ENCODE measurements at places on chromosomes 3 and 15.
A peak's percentile ranks its signal among the peaks of the same experiment; 100 is the strongest.

- no peak for DNase-seq
Observed at GRCh38 chr15:81146006-81146405, 11.9 kb downstream of the CFAP161 start.

- peak; percentile 4 for DNase-seq
Observed at GRCh38 chr3:107271787-107272387, 105.4 kb upstream of the CCDC54 start.

DNA sequence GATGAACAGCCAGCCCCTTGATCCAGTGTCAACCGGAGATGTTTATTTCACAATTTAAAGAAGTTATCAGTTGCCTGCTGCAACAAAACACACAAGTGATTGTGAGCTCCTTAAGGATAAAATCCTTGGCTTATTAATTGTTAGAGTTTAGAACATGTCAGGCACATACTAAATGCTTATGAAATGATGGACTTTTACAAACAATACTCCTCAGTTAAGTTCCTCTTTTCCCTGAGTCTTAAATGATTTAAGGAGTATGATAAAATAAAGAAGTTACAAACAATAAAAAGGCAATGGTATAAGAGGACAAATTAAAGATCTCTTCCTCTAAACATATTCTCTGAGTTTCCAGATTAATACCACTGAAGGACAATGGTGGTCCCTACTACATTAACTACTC lies 5.7 kb downstream of the GHSR start:
- DNase-seq = no peak

DNA sequence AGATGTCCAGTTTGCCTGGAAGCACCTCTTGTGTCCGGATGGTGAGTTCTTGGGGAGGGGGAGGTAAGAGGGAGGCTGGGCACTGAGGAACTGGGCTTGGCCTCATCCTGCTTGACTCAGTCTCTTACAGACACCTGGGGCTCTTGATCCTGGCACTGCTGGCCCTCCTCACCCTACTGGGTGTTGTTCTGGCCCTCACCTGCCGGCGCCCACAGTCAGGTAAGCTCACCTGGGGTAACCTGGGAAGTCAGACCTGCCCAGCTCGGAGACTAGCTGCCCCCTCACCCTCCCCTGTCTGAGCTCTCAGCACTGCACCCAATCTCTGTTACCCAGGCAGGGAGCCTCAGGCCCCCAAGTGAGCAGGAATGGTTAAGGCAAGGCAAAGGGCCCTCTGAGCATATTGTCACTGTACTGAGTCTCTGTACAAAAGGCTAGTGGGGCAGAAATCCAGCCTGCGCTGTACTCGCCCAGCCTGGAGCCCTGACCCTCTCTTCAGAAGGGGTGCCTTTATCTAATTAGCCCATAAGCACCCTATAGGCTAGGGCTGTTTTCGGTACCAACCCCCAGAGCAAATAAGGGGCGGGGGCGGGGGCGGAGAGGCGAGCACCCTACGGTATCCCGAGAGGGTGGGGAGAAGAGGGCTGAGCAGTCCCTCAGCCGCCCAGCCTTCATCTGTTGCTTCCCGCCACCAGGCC lies 2.2 kb upstream of the IL17RC start:
- no peak for DNase-seq

GRCh38 chr3:50611464-50612233 lies at the start of gene CISH:
Gene CISH (minus strand): TSS chr3:50611774. CDS start chr3:50611650, 124 bp downstream.
- peak; percentile 100 for DNase-seq

DNA sequence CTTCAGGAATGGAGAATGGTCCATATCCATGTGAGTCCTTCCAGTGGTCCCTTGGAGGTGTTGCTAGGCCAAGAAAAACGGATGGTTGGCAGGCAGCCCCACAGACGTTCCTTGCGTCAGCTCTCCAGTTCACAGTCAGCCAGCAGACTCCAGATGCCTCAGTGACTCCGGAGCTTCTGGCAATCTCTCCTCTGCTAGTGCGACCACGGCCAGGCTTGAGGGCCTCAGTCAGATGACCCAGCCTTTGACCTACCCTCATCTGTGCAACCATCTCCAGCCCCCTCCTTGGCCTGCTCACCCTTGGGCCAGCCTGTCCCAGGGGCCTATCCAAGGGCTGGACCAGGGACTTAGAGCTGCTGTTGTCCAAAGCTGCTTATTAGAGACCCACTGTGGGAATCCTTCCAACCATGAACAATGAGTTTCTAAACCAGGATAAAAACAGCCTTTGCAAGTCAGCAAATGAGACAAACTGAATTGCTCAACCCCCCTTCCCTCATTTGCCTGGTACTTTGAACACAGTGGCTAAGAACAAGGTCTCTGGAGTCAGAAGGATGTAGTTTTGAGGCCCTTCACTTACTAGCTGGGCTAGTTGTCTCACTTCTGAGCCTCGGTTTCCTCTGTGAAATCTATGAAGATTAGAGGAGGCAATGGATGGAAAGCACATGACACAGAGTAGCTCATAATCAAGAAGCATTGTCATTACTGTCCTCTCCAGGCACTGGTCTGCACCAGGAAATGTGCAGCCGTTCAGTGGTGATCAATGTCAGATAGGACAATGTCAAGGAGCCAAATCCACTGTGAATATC lies 44.8 kb downstream of the ANP32A start:
- no peak for DNase-seq

- no peak for DNase-seq
Observed at GRCh38 chr3:158103887-158104327, 2.3 kb downstream of the SHOX2 start.

DNA sequence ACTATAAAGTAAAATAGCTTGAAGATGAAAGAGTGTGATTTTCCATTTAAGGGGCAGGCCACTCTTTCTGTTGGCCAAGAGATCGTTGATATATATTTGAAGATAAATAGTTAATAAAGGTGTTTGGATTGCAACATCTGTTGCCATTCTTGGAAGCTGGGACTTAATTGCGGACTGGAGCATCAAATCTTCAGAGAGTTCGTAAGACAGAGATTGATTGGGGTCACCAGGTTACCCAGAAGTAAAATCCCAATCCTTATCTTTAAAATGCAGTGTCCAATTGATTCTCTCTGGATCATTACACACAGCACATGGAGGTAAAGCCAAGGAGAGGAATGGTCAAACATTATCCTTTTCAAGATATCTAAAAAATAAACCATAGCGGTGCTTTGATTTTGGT lies 220.8 kb upstream of the HES1 start:
- DNase-seq = no peak

GRCh38 chr15:84648539-84648938 lies 5.5 kb downstream of the WDR73 start:
- no peak for DNase-seq

- DNase-seq = no peak
Observed at GRCh38 chr3:70738291-70738681, 425.8 kb upstream of the MDFIC2 start.

DNA sequence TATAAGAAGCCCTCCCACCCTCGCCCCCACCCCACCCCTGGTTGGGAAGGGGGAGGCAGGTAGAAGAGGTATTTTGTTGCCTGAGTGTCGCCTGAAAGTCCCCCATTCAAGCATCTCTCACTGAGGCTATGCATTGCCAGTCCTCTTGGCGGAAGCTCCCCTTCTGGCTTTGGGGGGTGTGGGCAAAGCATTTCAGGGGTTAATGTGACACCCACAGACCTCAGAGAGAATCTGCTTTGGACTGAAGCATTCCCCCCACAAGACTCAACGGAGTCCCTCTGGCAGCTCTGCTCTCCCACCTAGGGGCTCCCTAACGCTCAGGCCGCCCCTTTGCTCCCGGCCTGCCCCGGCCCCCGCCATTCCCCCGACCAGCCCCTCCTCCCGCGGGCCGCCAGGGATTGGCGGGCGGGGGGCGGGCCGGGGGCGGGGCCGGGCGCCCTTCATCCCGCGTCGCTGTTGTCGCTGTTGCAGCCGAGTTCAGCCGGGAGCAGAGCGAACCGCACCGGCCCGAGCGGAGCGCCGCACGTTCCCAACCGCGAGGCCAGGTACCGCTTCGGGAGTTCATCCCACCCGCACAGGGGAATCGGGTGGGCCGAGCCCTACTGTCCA lies at the start of gene SLC38A3:
TSS of gene SLC38A3 (plus strand) at position 468 of the 609 bp plus-strand sequence. CDS start 8,929 bp downstream, outside the sequence.
- DNase-seq = no peak

DNA sequence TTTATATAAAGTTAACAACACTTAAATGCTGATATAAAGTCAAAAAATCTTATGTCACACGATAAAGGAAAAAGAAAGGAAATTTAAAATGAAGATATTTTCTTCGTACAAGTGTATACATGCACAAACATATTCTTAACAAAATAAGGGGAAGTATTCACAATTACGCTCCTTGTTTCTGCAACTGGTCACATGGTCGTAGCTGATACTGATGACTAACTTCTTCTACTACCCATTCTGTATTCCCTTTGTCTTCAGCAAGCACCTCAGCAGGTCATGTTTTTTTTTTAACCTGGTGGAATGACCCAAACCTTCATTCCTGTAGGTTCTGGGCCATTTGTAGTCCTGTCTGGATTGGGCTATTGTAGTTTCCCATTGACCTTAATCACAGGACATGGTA lies 30.0 kb upstream of the CMTM8 start:
- no peak for DNase-seq

GRCh38 chr3:21528291-21528995 lies 222.6 kb downstream of the ZNF385D start:
- no peak for DNase-seq

DNA sequence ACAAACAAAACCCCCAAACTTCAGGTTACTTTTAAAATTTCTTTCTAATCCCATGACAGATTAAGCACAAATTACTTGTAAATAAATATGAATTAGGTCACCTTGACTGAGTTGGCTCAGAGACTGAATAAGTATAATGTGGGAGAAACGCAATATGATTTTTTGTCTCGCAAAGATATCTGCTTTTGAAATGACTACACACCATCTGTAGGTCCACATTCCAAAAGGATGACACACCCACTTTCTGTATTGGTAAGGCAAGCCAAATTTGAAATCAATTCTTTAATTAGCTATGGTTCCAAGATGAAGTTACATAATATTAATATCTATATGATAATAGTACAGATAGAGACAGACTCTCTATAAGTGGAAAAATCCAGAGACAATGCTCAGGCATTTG lies 66.9 kb upstream of the CSPG5 start:
- DNase-seq = no peak

DNA sequence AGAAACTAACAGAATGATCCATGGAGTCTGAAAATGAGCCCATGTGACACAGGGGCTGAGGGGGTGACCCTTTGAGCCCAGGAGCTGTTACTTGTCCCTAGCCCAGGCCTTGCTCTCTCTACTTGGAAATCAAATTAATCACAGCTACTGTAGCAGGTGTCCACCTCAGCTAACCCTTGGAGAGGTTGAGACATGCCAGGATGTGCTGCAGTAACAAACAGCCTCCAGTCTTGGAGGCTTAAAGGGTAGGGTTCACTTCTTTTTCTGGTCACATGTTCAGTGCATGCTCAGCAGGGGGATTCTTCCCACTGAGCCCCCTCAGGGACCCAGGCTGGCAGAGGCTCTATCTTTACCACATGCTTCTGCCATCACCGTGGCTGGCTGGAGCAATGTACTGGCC lies 21.4 kb downstream of the TPRA1 start:
- no peak for DNase-seq

DNA sequence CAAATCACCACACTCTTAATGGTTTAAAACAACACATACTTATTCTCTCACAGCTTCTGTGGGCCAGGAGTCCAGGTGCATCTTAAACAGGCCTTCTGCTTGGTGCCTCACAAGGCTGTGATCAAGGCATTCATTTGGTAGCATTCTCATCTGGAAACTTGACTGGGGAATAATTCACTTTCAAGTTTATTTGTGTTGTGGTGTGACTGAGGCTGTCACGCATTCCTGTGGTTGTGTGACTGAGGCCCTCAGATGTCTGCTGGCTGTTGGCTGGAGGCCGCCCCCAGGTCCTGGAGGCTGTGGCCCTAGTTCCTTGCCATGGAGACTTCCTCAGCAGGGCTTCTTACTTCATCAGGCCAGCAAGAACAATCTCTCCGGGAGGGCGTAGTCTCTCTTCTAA lies 16.9 kb upstream of the FAM3D start:
- DNase-seq = no peak

- no peak for DNase-seq
Observed at GRCh38 chr15:74815121-74815934, 2.7 kb downstream of the LMAN1L start.

DNA sequence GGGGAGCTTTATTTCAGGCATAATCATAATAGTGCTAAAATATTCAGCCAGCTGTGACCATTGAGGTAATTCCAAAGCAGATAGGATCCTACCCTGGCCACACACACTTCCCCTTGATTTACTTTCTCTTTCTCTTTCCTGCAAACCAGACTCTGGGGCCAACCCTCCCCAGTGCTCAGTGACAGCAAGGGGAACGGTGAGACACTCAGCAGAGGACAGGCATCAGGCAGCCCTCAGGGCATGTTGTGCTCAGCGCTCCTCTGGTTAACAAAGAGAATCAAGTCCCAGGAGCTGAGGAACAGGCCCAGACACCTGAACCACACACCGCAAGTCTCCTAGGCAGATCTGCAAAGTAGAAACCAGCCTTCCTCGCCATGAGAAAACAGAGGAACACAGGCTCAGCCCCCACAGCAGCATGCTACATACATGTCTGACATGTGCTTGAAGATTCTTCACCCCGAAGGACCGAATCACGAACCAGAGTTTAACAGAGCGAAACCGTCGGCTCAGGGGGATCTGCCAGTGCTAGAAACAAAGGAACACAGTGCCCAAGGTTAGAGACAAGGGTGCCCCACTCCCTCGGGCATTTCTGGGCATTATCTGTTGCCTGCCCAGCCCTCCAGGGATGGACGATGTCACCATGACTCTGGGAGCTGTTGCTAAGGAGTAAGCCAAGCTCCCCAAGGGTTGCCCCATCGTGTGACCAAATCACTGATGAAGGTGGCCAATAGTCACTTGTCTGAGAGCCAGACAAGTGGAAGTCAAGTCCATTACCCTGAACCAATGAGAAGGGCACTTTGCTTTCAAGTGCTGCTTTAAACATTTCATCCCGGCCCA lies 17.5 kb downstream of the HDC start:
- peak; percentile 56 for DNase-seq

- DNase-seq = no peak
Observed at GRCh38 chr3:142228964-142229363, 3.6 kb upstream of the GK5 start.

GRCh38 chr3:40129510-40129909 lies 180.0 kb upstream of the EIF1B start:
- no peak for DNase-seq

GRCh38 chr15:64861960-64862359 lies 20.2 kb downstream of the PLEKHO2 start:
- no peak for DNase-seq

DNA sequence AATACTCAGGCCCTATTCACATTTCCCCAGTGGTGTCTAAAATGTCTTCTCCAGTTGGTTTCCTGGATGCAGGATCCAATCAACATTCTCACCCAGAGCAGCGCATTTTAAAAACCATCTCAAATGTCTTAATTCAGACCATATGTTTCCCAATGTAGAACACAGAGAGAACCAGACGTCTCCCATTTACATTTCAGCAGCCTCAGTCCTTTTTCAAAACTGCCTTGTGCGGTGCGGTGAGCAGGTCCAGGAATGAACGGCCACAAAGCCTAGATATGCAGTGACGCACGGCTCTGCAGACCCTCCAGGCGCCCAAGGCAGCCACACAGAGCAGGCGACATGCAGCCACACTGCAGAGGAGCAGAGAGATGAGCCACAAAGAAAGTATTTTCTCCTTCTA lies 66.1 kb upstream of the MEX3B start:
- DNase-seq = no peak

- no peak for DNase-seq
Observed at GRCh38 chr15:74328331-74329056, 39.0 kb downstream of the CYP11A1 start.
